Stimulated activated CD4-positive, alpha-beta T cell treated with anti-CD3 and anti-CD28 coated beads, Interleukin-1b, Interleukin-23, amount 100 ng/mL, for 1 hour (primary cell): ENCODE measurements at places on chromosomes 11 and 22.

DNA sequence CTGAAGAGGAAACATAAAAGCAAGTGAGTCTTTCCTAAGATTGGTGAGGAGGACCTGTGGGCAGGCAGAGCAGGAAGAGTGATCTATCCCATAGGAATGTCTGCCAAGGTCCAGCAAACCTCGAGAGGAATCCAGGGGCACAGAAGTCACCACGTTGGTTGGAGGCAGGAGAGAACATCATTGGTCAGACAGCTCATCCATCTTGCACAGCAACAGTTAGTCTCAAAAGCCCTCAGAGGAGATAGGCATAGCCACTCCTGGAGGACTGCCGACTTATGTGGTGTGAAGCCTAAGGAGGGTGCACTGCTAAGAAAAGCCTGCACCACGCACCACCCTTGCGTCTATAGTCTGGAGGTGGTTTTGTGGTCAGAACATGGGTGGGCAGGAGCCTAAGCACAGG is 109.1 kb downstream of the RASSF10 start:
- DNase-seq = no peak

GRCh38 chr11:102476812-102477211 is 24.2 kb upstream of the TMEM123 start:
- no peak for DNase-seq

DNA sequence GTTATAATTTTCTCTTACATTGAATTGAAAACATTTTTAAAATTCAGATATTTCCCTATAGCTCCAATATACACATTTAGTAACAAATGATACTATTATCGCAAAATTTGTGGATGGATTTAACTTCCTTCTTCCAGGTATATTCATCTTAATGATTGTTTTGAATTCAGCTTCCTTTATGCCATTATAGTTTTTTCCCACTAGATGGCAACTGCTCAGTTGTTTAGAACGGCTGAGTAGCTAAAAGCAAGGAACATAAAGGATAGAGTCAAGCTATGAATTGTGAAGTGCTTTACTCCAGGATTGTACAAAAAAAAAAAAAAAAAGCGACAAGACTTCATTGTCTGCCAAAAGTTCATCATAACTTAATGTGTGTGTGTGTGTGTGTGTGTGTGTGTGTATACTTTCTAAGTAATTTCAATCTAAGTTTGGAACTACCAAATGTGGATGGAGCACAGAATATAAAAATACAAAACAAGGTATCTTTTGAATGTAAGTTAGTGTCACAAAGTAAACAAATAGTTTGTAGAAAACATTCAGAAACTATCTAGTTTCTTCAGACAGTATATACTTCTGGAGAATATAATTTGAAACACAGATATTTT is 846.4 kb downstream of the DLG2 start:
- DNase-seq = no peak

- DNase-seq = no peak
Observed at GRCh38 chr11:32088117-32088941, 2.5 kb upstream of the RCN1 start.

DNA sequence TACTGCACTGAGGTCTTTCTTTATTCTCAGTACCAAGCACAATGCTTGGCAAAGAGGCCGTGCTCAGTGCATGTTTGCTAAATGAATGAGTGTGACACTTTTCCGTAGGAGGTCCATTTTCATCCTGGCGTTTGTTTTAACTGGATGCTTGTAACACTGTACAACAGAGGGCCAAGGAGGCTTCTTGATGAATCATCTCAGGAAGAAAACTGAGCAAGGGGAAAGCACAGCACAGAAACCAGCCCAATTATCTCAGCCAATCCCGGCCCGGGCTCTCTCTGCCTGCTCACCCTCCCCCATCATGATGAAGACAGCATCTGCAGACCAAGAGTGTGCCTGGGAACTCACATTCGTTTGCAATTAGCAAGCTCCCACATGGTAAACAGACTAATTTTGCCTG is 570.3 kb downstream of the OPCML start:
- DNase-seq = no peak

DNA sequence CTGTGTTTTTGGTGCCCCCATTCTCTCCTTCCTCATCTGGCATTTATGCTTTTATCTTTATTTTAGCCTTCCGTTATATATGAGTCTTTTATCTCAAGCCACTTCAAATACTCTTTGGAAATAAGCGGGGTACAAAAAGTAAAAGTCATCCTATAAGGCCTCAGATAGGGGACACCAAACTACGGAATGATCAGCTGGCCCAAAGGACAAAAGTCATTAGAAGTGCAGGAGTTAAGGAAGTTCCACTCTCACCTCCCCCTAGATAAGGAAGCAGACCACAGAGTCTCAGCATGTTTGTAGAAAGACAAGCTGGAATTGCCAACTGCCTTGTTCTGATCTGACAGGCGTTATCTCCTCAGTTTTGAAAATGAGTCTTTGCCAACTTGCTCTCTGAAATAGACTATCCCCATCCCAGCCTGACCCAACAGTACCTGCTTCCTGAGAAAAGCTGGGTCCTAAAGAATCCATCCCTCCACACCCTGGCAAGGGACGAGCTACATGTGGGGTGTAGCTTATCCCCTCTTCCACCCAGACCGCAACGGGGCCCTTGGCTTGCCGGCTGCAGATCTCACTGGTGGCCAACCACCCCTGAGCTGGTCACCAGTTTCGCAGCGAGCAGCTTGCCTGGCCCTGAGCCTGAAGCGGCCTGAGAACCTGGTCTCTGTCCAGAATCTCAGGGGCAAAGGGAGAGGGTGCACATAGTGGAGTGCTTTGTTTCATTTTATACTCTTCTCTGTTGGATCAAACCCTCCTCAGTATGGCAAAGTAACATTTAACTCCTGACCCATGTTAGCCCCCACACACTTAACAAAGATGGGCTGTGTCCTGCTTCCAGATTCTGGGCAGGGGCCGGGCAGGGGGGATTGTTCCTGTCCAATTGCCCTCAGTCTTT is 13.8 kb downstream of the FADS2 start:
- DNase-seq = no peak

DNA sequence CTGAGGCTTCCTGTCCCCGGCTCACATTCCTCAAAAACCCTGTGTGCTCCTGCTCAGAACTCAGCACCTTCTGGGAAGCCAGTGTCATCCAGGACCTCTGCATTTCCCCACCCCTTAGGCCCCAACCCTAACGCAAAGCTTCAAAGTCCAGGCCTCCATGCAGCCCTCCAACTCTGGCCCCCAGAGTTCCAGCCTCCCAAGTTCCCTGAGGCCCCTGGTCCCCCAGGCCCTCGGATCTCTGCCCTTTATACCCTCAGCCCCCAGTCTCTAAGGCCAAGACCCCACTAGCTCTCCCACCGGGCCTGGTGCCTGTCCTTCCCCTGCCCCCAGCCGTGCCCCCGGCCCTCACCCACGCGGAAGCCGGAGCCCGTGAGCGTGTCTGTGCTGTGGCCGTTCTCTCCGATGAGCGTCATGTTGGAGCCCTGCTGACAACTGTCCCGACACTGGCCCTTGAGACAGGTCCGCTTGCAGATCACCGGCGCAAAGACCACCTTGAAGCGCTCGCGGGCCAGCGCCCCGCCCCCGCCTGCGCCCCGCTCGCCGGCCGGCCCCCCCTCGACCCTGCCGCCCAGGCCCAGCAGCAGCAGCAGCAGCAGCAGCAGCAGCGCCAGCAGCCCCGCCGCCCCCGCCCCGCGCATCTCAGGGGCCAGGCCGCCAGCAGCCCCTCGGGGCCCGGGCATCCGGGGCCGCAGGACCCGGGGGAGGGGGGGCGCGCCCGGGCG is 718 bp downstream of the LTBP3 start:
- DNase-seq = no peak

GRCh38 chr11:94132152-94132558 is 3.5 kb downstream of the PANX1 start:
- no peak for DNase-seq

DNA sequence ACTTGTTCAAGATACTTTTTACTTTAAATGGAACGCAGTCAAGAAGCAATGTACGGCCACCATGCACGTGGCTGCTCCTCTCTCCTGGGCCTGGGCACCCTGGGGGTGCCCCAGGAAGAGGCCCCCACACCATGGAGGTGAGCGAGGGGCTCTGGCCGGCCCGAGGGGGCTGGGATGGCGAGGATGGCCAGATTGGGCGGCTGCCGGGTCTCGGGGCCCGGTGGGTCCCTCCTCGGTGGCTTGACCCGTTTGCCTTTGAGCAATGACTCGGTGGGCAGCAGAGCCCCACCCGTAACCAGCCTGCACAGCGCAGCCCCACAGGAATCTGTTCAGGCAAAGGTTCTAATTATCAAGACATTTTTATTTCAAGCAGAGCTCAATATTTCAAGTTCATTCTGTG is 167.4 kb downstream of the BRD1 start:
- DNase-seq = no peak

DNA sequence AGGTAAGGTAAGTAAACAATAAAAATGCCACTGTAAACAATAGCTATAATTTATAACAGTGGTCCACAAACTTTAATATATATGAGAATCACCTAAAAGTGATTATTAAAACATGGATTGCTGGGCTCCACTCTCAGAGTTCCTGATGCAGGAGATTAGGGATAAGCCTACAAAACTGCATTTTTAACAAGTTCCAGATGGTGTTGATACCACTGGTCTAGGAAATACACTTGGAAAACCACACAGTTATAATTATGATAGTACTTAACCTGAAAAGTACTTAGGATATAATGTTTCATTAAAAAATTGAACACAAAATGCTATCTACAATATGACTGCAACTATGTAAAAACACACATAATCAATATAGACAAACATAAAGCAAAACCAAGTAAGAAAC is 20.4 kb downstream of the FCHSD2 start:
- DNase-seq = no peak

- DNase-seq = no peak
Observed at GRCh38 chr11:441418-442274, at the start of gene ANO9. Gene ANO9 (minus strand): TSS chr11:442011. CDS start chr11:441926, 85 bp downstream.

DNA sequence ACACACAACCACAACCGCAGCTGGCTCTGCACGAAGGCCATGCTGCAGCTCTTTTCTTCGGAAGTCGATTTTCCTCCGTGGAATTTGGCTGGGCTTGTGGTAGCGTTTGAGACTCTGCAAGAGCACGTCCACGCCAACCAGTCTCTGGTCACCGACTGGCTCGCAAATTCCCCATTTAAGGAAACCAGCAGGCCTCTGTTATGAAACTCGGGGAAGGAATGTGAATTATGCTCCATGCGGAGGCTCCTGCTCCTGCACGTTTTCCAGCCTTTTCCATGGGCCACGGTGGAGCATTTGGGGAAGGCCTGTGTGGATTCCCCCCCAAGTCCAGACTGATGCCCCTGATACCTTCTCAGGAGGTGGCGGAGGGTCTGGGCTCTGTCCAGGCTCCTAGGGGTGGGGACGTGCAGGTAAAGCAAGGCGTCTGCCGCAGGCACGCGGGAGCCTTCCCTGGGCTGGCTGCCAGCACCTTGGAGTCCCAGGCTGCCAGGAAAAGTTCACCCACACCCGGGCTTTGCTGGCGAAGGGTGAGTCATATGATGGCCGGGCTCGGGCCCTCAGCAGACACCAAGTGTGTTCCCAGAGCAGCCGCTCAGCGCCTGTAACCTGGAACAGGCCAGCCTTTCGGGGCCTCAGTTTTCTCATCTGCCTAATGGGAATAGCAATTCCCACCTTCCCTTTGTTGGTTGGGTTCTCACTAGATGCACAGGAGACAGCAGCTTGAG is 41.9 kb downstream of the LRP5 start:
- no peak for DNase-seq

DNA sequence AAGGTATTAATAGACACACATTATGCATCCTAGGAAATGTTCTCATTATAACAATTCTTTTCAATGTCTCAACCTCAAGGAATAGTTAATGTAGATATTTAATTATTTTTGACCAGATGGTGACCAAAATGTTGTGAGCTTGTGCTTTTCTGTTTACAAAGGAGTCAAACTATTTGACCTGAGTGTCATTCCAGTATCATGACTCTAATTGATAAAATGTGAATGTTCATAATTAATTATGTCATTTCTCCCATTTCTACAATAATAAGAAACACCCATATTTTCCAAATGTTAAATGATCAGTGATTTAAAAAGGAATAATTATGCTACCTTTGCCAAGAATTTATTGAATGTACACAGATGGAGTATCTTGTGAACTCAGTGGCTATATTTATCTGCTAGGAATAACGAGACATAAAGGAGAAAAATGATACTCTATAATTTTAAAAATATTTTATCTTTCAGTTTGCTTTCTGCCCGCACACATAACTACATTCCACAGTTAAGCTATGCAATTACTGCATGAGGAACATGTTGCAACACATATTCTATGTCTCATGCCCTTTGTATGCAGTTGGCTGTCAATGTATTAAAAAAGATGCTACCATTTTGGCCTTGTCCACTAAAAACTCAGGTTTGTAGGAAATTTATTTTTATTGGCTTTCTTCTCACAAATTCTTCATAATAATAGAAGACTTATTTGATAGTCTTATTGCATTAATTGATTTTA is 376.7 kb upstream of the CCDC179 start:
- no peak for DNase-seq

DNA sequence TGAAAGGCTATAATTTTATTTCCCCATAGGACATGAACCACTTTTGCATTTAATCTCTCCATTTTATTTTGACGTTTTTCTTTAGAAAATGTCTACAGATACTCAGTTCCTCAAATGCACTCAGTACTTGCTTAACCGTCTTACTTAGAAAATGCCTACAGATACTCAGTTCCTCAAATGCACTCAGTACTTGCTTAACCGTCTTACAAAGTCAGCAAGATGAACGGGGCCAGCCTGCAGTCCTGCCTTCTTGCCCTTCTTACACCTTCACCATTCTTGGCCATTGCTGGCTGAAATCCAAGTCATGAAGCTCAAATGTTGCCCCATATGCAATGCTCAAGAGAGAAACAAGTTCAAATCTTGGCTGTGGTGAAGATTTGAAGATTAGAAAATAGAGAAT is 34.1 kb downstream of the CSNK2A3 start:
- DNase-seq = no peak

DNA sequence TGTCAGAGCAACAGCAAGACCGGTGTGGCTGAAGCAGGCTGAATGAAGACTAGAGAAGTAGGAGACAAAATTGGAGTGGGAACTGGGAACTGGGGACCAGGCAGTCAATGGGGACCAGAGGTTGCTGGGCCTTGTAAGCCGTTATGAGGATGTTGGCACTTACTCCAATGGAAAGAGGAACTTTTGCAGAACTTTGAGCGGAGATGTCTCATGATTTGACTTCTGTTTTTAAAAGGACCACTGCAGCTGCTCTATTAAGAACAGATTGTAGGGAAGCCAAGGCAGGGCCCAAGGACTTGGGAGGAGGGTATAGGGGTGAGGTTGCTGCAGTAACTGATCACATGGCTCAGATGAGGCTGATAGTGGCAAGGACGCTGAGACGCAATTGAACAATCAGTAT is 34.2 kb downstream of the IL18 start:
- DNase-seq = no peak
